ENCODE measurements at places on chromosomes 12 and 14. TPM values are rescaled to one million over a fixed set of nuclear protein-coding genes. Genes with fewer than 3 reads are reported as not detected.
A peak's percentile ranks its signal among the peaks of the same experiment; 100 is the strongest.

The PYGL gene
- polyA plus RNA-seq: 36.4 TPM

- DNase-seq: no peak
These were observed 22.9 kb downstream of the JKAMP start for GRCh38 chr14:59507063-59507751.

The SERPINA9 gene
- polyA plus RNA-seq: 0.12 TPM

DNA sequence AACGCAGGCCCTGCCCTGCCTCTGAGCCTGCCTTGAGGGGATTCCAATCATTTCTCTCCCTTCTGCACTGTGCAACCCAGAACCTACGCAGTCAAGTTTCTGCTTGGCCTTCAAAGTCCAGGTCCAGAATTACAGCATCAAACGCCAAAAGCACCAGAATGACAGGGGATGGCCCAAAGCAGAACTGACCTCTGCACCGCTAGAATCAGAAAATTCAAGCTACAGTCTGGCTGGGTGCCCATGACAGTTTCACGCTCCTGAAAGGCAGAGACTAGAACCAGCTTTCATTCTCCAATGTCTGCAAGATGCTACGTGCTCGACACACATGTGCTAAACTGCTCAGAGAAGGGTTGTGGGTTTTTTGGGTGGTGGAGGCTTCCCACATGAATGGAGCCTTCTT lies 4.1 kb downstream of the CLMN start:
- no peak for DNase-seq

The ADGRD1 gene
- 40.1 TPM for polyA plus RNA-seq

DNA sequence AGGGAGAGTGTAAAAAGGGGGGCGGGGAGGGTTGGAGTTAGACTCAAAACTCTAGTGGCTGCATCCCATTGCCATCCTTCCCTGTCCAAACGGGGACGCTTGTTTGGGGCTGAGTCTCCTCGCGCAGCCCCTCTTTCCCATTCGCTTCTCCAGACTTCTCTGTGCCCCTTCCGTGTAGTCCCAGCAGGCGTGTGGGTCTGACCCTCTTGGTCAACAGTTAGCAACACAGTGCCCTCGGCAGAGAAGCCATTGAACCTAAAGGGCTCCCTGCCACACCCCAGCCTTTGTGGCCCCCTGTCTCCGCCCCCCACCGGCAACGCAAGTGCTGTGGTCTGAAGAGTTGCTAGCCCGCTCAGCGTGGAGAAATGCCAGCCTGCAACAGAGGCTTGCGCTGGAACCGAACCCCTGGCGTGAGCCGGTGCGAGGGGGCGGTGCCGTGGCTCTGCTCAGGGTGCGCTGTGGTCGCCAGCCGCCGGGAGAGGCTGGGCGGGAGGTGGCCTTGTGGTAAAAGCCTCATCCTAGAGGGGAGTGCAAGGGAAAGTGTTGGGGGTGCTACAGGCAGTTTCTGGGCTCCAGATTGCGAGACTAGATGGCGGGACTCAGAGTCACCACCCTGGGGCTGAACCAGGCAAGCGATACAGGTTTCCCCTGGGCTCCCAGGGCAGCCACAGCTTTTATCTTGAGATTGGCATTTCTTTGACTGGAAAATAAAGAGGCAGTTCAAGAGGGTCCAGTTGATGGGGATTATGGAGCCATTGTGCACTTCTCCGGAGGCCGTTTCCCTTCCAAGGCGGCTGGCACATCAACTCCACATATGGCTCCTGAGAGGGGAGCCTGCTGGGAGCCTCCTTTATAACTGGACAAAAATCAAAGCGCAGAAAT lies 2.1 kb downstream of the PLXNC1 start:
- no peak for DNase-seq

The RILPL2 gene
- 6.7 TPM for polyA plus RNA-seq

GRCh38 chr14:90592655-90593054 lies 195.8 kb downstream of the CALM1 start:
- DNase-seq: no peak

DNA sequence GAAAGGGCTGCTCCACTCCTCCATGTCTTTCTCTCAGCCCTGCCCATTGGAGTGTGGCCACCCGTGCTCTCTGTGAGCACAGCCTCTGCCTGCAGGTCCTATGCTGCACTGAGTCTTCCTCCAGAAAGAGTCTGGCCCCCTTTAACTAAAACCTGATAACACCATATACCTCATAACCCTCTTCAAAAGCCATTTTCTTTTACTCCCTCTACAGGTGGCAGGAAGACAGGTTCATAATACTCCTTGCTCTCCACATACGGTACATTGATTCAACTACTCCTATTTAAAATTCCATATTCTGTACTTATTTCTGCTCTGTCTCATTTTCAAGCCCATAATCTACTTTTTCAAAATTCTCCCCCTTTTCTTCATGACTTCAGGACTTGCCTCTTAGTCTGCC lies 144.0 kb downstream of the HELB start:
- no peak for DNase-seq

GRCh38 chr12:54977155-54977554 lies 7.4 kb downstream of the TESPA1 start:
- peak; percentile 28 for DNase-seq

DNA sequence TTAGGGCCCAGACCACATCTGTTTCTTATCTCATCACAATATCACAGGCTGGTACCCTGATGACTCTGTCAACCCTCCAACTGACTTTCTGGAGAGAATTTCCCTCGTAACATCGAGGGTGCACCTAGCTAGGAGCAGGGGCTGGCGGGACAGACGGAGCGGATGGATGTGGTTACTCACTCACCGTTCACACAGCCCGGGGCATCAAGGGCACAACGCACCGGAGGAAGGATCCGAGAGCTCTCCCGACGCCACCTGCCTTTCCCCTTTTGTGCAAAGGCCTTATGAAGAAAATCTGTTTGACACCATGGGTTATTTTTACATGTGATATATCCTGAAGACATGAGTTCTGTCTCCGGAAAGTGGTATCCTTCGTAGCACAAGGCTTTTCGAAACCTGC lies 31.4 kb downstream of the SLC15A4 start:
- DNase-seq: no peak

DNA sequence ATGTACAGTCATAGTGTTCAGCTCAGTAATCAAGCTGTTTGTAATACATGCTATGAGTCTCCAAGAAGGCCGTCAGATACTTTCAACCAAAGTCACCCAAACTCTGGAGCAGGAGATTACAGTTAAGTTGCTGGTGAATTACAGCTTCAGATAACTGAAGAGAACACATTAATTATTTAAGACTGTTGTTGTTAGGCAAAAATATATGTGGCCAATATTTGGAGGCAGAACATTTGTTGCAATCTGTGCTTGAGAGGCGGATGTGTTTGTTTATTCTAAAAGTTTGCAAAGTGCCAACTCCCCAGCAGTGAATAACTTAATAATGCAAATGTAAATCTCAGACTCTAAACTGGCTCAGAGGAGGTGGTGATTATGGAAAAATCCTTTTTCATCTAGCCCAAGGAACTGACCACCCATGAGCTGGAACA lies 300.7 kb upstream of the TBX3 start:
- no peak for DNase-seq

DNA sequence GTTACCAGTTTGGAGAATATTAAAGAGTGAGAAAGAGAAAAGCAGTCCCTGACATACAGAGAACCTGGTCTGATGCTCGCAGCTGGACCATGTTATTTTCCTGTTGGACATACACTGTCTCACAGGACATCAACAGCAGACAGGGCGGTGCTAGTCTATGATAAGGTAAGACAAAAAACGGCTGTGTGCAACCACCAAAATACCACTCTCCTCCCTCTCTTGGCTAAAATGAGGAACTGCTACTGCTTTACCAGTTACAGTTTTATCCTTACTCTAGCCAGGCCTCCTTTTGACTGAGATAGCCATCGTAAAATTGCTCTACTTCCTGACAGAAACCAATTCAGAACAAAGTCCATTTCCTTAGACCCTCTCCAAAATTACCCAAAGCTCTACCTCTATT lies 47.0 kb upstream of the ERGIC2 start:
- no peak for DNase-seq

DNA sequence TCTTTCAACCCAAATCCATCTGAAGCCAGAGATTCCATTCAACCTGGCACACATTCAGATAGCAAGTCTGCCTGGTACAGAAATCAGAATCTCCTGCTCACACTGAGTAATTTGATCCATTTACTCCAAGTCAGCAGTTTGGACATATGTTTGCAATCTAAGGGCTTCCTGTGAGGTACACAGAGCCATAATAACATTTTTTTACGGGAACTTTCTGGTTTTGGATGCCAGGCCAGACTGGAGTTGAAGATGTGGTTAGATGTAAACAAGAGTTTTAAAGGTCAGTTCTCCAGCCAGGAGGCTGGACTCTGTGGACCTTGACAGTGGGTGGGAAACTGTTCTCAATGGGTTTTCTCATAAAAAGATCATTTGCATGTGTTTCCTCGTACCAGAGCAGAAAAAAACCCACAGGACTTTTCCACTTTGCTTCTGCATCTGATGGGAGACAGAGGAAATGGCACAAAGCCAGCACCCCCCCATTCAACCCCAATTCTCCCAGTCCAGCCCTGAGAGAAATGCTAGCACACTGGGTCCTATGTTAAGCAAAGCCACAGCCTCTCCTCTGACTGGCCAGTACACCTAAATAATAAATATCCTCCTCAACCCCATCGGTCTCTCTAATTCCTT lies 17.7 kb upstream of the TSPAN11 start:
- peak; percentile 95 for DNase-seq

GRCh38 chr14:57796556-57796955 lies 69.3 kb downstream of the SLC35F4 start:
- no peak for DNase-seq

The ADCY4 gene
- polyA plus RNA-seq: 4.1 TPM

DNA sequence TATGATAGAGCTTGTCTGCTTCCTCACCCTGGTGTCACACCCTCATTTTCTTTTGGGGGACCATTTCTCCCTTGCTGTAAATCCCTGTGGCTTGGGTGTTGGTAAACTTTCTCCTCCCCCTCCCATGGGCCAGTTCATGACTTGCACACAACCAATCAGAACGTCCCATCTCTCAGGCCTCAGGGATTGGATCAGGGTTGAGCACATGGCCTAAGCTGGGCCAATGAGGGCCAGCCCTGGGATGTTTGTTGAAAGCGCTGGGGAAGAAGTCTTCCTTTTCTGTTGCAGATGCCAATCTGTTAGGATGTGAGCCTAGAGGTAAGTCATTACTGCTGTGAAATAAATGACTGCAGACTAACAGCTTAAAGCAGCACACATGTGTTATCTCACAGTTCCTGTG lies 136.7 kb downstream of the AACS start:
- DNase-seq: no peak

The FZD10 gene
- not detected for polyA plus RNA-seq

The HOXC9 gene
- polyA plus RNA-seq: 1.2 TPM

DNA sequence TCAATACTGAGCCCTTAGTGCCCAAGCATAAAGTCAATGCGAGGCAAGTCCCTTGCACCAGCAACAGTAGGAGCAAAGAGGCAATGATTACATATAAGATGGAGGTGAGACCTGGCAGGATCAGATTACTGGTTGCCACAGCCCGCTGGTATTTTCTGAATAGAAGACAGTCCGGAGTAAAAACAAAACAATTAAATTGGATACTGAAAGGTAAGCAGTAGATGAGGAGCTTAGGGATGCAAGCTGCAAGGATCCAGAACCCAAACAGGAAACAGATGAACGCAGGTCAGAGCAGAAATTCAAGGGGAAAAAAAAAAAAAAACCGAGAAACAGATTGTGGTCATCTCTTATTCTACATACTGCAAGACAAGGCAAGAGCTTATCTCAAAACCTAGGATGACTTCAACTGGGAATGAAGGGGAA lies 119.6 kb downstream of the MED13L start:
- no peak for DNase-seq

- DNase-seq: no peak
These were observed 17.0 kb downstream of the SLC8A3 start for GRCh38 chr14:70171726-70172125.

DNA sequence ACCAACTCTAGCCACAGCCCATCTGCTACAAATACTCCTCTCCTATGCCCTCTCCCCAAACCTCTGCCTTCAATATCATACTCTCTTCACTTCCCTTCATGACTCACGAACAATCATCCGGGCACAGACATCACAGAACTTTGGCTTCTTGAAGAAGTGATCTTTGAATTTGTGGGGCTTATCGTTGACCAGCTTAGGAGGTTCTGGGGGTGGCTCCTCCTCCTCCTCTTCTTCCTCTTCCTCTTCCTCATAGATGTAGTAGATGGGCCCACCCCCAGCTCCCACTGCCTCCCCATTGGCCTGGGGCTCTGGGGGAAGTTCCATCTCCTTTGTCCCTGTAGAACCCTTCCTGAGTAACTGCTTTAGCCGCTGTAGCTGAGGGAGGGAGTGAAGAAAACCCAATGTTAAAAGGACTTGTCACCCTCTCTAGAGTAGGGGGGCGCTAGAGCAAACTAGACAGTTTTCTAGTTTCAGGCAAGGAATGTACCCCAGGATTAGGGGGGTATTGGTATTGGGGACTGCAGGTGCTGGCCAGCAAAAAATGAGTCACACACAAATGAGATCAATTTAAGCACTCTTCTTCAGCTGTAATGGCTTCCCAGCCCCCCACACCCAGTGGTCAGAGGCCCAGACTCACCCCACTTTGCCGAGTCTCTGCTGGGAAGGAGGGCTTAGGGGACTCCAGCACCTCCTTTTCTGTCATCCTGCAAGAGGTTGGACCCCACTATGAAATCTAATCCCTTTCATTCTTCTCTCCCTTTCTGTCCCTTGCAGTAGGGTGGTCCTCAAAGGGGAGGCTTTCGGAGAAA lies 1.8 kb downstream of the STAC3 start:
- no peak for DNase-seq

The ASCL1 gene
- polyA plus RNA-seq: not detected

DNA sequence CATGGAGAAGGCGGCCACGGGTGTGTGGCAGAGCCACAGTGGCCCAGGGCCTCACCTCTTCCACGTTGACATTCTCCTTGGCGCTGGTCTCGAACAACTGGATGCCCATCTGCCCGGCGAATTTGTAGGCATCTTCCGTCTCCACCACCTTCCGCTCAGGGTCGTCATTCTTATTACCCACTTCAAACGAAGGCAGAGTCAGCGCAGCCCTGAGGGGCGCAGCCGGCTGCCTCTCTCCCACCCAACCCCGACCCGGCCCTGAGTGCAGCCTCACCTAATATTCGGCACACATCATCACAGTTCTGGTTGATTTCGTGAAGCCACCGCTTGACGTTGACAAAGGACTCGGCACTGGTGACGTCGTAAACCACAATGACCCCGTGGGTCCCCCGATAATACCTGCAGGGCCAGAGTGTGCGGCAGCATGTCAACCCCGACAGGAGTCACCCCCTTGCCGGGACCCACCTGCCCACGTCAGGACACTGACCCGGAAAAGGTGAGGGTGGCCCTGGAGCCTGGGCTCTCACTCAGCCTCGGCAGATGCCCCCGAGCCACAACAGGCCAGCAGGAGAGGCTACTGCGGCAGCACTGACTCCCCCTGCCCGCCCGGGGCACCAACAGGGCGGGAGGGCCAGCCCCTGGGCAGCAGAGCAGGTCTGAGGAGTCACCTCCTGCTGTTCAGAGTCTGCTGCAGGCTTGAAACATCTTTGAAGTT lies 17.6 kb downstream of the RAB35 start:
- no peak for DNase-seq

GRCh38 chr12:75480469-75480949 lies at the start of gene GLIPR1:
TSS of gene GLIPR1 (plus strand) at chr12:75480755. CDS start at chr12:75480881, 126 bp downstream.
- DNase-seq: peak; percentile 95

DNA sequence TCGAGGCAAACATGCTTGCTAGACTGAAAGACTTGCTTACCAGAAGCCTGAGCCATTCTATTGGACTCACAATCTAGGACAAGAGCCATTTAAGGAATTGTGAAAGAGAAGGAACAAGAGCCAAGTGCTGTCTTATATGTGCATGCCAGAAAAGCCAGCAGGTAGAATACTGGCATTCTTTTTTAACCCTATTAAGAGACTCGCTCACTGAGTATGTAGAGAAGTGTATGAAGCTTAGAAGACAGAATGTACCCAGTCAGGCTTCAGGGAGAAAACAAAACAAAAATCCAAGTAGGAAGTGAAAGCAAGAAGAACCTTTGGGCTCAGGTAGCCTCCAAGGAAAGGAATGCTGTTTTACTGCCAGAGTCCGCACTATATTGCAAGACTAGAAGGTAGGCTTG lies 65.9 kb downstream of the DCAF5 start:
- DNase-seq: no peak

Data from BJ (cell line).